Epithelial cell of proximal tubule (primary cell): ENCODE measurements at places on chromosomes 5 and 9. TPM values are rescaled to one million over a fixed set of nuclear protein-coding genes. Genes with fewer than 3 reads are reported as not detected.

- no peak for DNase-seq
These were observed 20.5 kb downstream of the SLC1A1 start for GRCh38 chr9:4510546-4511322.

NRARP gene
- 2.2 and 4.9 TPM in 2 replicates for total RNA-seq

DNA sequence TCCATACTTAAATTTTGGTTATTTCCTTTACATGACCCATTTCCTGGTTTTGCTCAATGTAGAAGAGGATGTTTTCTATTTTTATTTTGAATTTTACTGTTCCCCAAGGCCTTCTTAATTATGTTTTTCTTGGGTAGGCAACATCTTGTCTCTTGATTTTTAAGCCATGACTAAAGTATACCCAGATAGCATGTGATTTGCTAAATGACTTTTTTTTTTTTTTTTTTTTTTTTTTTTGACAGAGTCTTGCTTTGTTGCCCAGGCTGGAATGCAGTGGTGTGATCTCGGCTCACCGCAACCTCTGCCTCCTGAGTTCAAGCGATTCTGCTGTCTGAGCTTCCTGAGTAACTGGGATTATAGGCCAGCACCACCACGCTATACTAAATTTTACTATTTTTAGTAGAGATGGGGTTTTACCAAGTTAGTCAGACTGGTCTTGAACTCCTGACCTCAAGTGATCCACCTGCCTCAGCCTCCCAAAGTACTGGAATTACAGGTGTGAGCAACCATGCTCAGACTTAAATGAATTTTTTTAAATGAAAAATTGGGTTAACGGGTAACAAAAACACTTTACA, 198.6 kb upstream of the DAB2 start:
- no peak for DNase-seq

DNA sequence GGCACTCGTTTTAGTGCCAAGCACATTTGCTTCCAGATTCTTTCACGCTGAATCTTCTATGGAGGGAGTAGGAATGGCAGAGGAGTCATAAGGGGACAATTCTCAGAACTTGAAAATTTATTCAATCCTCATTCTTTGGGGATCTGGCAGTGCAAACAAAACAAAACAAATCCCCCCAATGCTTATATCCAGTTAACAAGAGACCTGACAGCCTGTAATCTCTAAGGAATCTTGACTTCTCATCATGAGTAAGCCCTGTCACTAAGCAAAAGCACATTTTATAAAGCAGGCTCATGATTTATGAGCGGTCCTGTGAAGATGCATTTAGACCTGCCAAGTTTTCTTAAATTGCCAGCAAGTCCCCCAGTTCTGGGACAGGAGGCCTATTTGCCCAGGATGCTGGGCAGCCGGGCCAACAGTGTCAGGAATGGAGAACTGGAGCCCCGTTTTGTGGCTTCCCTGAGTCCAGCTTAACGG, 513.9 kb downstream of the CTNND2 start:
- no peak for DNase-seq

- no peak for DNase-seq
These were observed 65.3 kb upstream of the RUSC2 start for GRCh38 chr9:35424356-35425352.

ADGRV1 gene
- total RNA-seq, result 0.69 and 2.3 TPM in 2 replicates

GRCh38 chr5:154449786-154450185, 4.0 kb downstream of the SAP30L start:
- no peak for DNase-seq

SELENOP gene
- total RNA-seq, result 2.1 and 11.9 TPM in 2 replicates

- no peak for DNase-seq
These were observed 471.2 kb downstream of the TAF11L14 start for GRCh38 chr5:18105449-18105848.

GRCh38 chr5:124110942-124111341, 599.0 kb downstream of the CSNK1G3 start:
- no peak for DNase-seq

- DNase-seq, result no peak
These were observed 1.2 kb downstream of the EXOC3 start for GRCh38 chr5:444226-444625.

DNA sequence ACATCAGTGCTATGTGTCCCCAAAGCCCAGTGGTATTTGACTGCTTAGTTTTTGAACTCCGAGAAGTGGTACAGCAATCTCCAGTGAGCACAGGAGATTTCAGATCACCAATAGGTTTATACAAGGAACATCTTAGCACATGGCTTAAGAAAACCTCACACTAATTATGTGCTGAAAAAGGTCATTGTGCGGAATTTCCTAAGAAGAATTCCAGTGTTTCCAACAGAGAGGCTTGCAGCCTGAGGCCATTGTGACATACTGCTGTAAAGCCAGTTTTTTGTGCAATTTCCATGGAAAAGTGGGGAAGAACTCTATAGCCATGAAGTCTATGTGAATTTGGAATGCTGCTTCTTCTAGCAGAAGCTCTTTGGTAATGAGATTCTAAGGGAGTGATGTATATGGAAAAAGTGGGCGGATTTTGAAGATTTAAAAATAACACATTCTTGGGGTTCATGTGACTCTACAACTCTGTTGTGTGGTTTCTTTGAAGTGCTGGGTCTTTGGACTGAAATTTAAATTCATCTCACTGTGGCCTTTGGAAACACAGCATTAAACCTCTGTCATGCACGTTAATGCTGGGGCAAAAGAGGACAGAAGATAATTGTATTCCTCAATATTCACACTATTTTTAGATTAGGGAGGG, 110.5 kb upstream of the CD180 start:
- DNase-seq, result no peak

- DNase-seq, result no peak
These were observed 20.5 kb upstream of the PSD2 start for GRCh38 chr5:139774980-139775661.

DNA sequence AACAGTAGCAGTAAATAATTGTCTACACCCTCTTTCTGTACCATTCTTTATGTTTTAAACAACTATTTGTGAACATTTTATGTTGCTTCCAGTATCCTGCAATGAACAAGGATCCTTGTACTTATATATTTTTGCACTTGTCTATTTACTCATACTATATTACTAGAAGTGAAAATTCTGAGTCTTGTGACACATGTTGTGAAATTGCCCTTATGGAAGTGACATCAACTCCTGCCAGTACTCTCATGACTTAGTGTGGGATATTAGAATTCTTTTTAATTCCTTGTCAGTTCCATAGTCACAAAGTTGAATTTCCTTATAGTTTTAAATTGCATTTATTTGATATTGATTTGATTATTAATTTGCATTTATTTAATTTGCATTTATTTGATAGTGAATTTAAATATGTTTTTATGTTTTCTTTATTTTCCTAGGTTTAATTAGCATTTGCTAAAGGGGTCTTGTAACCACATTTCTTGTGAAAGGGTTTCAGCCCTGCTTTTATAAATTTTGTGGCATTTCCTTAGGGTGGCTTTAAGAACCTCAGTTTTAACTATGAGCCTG, 27.7 kb downstream of the PARP8 start:
- DNase-seq, result no peak

DNA sequence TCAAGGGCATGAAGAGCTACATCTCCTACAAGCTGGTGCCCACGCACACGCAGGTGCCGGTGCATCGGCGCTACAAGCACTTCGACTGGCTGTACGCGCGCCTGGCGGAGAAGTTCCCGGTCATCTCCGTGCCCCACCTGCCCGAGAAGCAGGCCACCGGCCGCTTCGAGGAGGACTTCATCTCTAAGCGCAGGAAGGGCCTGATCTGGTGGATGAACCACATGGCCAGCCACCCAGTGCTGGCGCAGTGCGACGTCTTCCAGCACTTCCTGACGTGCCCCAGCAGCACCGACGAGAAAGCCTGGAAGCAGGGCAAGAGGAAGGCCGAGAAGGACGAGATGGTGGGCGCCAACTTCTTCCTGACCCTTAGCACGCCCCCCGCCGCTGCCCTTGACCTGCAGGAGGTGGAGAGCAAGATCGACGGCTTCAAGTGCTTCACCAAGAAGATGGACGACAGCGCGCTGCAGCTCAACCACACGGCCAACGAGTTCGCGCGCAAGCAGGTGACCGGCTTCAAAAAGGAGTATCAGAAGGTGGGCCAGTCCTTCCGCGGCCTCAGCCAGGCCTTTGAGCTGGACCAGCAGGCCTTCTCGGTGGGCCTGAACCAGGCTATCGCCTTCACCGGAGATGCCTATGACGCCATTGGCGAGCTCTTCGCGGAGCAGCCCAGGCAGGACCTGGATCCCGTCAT, 1.4 kb downstream of the SNX18 start:
- DNase-seq, result no peak

CYLC2 gene
- total RNA-seq, result not detected in 2 replicates

GRCh38 chr9:107982001-107982400, 492.4 kb upstream of the KLF4 start:
- DNase-seq, result no peak

GRCh38 chr5:116299746-116300640, 215.2 kb downstream of the COMMD10 start:
- DNase-seq, result no peak

DNA sequence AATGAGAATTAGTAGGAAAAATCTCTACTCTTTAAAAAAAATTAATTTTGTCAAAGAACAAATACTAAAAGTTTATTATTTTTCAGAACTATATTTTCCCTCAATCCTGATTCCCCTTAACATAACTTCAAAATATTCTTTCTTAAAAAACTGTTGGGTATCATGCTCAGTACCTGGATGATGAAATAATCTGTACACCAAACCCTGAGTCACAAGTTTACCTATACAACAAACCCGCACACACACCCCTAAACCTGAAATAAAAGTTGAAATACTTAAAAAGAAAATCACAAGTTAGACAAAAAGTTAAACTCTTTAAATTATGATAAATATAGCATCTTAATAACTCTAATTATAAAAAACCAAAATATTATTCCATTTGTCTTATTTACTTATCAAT, 812.3 kb downstream of the MAT2B start:
- no peak for DNase-seq

PCDHGA8 gene
- 0.14 and 1.0 TPM in 2 replicates for total RNA-seq

- DNase-seq, result no peak
These were observed 239.1 kb downstream of the ENC1 start for GRCh38 chr5:74401281-74401945.

DNA sequence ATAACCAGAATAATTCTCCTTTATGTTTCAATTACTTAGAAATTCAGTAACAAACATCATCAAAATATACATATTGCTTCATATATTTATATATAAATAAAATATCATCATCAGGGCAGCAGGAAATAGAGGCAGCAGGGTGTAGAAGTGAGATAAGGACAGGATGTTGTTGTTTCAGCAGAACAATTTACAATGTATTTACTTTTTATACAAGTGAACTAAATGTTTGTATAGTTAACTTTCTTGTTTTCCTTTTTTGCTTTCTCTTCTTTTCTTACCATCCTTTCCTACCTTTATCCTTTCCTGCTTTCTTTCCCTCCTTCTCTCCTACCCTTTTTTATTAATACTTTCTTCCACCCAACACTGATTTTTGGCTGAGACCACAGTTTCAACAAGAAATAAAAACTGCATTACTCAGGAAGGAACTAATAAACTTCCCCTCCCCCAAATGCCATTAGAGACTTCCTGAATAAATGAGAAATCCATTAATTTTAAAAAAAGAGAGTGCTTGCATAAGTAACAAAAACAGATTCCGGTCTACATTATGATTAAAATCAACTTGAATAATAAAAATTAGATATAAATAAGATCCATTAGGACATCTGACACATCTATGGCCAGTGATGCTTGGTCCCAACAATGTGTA, 159.8 kb upstream of the ACOT12 start:
- DNase-seq, result no peak

ADCY2 gene
- total RNA-seq, result 0.12 TPM in 1 of 2 replicates, not detected in the other

GRCh38 chr9:35609820-35610163, 4.7 kb downstream of the TESK1 start:
- DNase-seq, result no peak

GRCh38 chr5:151580858-151581257, 10.3 kb downstream of the FAT2 start:
- no peak for DNase-seq

- DNase-seq, result no peak
These were observed 791 bp downstream of the SLC2A8 start for GRCh38 chr9:127397646-127398274.

GRCh38 chr9:120965344-120966012, 38.9 kb upstream of the TRAF1 start:
- DNase-seq, result no peak

DNA sequence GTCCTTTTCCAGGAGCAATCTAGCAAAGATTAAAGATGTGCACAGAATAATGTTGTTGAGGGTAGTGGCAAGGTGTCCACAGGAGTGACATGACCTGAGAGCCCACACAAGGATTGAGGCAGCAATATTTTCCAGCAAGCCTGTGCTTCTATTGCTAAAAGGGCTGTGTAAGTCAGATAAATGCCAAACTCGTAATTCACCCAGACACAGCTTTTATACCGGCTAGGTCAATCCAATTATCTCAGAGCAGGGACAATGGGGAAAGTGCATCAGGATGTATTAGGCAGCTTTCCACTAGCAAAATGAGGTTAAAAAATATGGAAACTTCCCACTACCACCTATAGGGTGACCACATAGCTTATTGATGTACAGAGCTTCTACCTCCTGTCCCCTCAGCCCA, 34.8 kb upstream of the RAB3C start:
- DNase-seq, result no peak
